ENCODE measurements at places on chromosomes 4 and X.

- peak; percentile 71 for DNase-seq
Observed at GRCh38 chr4:2745981-2746806, 9.9 kb downstream of the TNIP2 start.

DNA sequence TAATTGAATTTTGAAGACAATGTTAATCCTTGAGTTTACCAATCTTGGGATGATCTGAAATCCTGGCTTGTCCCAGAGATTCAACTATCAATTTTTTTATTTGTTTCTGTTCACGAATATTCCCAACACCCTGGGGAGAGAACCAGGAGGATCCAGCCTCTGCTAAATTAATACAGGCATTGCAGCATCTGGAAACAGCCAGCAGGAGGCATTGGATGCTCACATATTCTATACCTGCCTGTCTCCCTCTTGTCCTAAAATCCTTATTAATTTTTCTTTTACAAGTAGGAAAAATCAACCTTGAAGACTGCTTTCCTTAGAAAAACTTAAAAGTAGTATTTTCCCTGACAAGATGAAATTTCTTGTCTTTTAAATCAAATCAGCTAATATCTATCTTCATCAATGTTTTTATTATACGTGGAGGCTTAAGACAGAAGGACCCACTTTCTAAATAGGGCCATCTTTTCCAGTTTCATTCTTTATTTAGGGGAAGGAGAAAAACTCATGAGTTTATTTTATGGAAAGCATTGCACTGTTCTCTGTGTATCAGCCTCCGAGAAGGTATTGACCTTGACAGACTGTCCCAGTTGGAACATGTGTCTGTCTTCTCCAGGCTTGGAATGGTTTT is 102.4 kb downstream of the CLNK start:
- DNase-seq, result peak; percentile 18

DNA sequence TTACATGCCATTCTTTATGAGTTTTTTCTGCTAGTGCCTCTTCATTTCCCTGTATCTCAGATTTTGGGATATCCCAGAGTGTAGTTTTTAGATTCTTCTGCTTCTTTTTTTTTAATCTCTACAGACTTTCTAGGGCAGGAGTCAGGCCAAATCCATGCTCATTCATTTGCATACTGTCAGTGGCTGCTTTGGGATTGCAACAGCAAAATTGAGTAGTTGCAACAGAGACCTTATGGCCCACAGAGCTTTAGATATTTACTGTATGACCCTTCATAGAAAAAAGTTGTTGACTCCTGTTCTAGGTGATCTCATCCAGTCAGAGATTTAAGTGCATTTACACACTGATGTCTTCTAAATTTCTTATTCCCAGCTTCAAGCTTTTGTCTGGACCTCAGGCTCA is 35.3 kb downstream of the ARFIP1 start:
- no peak for DNase-seq

- no peak for DNase-seq
Observed at GRCh38 chr4:177964061-177964460, 521.8 kb upstream of the AGA start.

Measured in immature natural killer cell (primary cell).